Transverse colon (tissue), 4 donors: ENCODE measurements at places on chromosomes 3 and 15. TPM values are rescaled to one million over a fixed set of nuclear protein-coding genes. Genes with fewer than 3 reads are reported as not detected.

DNA sequence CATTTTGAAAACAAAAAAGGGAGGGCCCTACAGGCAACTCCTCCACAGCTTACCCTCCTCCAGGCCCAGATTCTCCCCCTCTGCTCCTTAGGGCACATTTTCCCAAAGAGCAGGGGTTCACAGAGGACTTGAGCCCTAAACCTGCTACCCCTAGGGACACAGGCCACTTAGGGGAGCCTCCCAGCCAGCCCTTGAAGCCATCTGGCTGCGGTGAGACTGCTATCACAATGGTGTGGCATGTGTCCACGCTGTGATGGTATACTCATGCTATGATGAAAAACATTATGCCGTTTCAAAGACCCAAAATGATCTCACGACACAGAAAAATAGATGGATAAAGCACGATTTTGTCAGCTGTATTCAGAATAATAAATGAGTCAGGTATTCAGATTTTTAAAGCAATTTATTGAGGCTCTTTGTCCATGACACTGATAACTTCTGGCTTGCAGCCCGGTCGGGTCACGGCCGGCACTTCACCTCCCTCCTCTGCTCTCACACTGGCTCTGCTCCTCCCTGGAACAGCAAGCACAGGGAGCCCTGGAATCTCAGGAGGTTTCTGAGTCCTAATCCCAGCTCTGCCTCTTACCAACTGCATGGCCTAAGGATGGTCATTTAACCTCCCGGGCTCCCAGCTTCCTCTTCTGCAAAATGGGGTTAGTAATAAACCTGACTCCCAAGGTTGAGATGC, 115.3 kb downstream of the MEGF11 start:
- no peak for DNase-seq

GRCh38 chr3:66280304-66280703, 59.5 kb downstream of the SLC25A26 start:
- no peak for DNase-seq

DNA sequence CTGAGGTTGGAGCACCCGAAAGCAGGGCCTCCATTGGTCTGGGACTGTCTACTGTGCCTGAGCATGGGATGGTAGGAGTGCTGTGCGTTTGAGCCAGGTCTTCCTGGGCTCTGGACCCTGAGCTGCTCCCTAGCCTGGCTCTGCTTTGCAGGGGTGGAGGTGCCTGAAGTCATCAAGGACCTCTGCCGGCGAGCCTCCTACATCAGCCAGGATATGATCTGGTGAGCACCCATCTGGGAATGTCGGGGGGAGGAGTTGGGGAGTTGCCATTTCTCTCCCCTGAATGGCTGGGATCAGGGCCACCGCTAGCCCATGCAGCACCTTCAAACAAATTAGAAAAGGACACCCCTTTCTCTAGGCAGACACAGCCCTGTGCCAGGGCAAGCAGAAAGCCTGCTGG, 20.7 kb downstream of the DUOX1 start:
- DNase-seq: no peak

DNA sequence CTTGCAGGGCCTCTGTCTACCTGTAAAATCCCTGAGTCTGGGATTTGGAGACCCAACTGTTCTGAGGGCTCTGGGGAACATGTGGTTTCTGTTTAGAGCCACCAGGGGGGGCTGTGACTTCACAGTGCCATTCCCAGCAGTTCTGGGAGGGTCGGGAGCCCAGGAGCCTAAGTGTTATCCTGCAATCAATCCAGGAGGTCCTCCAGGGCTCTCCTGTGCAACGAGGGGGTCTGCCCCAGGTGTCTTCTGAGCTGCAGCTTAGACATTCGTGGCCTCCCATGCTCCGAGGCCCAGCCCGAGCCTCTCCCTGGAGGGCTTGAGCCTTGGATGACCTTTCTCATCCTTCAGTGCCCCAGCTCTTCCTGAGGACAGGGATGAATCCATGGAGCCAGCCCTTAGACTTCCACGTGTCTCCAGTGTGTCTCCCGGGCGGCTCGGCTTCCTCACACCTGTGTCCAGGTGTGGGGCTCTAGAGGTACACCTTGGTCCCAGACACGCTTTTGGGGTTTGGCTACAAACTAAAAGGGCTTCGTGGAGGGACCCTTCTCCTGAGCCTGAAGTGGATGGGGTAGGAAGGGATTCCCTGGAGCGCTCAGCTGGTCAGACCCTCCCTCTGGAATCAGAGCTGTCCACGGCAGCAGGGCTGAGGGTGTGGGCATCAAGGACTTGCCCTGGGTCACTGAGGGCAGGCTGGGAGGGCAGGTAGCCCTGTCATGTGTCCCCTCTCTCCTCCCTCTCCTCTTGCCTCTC, 20.3 kb upstream of the ABTB1 start:
- peak; percentile 47 for DNase-seq

- DNase-seq: no peak
Observed at GRCh38 chr15:100194996-100195395, 146.8 kb downstream of the ADAMTS17 start.

DNA sequence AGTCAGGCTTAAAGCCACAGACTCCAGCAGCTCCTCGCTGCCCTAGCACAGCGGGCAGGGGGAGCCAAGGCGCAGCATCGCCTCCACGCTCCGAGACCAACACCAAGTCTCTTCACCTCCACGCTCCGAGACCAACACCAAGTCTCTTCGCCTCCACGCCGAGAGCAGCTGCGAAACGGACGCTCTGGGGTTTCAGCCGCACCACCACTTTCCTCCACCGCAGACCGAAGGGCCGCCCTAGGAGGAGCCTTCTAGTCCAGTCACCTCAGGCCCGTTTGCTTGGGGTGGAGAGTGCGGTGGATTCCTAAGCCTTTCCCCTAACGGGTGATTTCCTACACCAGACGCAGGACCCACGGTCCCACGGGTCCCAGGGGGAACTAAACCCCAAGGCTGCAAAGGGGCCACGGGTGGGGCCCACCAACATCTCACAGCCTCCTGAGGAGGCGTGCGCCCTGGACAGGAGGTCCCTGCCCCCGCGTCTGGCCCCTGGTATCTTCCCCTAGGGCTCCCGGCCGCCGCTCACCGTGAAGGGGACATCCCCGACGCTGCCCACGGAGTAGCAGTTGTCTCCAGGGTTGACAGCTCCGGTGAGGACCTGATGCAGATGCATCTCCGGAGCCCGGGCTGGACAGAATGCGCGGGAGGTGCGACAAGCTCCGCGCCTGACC, 501 bp downstream of the DMXL2 start:
- peak; percentile 49 for DNase-seq

DNA sequence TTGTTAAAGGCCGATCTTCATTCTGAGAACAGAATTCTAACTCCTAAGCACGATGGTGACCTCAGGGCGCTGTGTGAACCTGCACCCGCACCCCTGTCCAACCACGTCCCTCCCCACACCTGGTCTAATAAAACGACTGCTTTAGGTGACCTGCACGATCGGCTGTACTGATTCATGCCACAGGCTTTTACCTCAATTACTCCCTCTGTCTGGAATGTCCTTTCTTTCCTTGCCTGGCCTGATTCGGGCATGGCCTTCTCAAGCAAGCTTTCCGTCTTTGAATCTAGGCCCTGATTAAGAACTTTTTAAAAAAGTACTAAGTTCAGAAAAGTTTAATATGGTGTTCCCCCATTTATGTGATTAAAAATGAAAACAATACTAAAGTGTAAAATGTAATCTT, 842 bp upstream of the U2SURP start:
- DNase-seq: peak; percentile 20

GRCh38 chr15:69293741-69294615, 4.7 kb upstream of the PAQR5 start:
- DNase-seq: no peak

DNA sequence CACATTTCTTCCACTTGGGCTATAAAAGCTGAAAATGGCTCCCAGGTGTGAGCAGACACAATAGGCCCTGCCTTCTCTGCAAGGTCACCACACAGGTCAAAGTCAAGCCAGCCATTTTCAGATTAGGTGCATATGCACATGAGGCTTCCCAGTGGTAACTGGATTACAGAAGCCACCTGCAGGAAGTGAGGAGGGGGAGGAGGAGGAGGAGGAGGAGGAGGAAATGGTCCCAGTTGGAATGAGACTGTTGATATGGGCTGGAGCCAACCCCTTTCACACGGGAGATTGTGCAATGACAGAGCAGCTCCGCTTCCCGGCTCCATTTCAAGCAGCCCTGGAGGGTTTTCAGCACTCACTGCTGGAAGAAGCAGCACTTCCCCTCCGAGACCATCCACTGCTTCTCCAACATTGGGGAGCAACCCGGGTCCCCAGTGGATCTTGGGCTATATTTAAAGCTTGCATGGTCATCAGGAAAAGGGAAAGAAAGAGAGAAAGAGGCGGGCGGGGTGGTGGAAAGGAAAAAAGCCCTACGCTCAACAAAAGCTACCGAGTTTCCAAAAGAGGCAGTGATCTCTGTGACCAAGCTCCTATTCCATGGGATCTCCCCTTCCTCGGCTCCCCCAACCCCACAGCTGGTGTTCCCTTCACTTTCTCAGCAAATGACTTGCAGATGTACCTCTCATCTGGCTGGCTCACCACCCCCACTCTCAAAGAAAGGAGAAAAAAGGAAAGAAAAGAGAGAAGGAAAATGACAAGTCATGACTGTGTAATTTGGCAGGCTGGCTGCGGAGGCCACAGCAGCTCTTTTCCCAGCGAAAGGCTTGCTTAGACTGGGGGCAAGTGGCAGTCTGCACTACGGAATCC, 58.3 kb downstream of the LRIG1 start:
- DNase-seq: peak; percentile 78

- peak; percentile 90 for DNase-seq
Observed at GRCh38 chr3:127672429-127673190, at the start of gene ABTB1. Gene ABTB1 (plus strand): TSS chr3:127672952. CDS start chr3:127673026, 74 bp downstream.

- peak; percentile 68 for DNase-seq
Observed at GRCh38 chr3:34260271-34261000, 462.0 kb downstream of the PDCD6IP start.

DNA sequence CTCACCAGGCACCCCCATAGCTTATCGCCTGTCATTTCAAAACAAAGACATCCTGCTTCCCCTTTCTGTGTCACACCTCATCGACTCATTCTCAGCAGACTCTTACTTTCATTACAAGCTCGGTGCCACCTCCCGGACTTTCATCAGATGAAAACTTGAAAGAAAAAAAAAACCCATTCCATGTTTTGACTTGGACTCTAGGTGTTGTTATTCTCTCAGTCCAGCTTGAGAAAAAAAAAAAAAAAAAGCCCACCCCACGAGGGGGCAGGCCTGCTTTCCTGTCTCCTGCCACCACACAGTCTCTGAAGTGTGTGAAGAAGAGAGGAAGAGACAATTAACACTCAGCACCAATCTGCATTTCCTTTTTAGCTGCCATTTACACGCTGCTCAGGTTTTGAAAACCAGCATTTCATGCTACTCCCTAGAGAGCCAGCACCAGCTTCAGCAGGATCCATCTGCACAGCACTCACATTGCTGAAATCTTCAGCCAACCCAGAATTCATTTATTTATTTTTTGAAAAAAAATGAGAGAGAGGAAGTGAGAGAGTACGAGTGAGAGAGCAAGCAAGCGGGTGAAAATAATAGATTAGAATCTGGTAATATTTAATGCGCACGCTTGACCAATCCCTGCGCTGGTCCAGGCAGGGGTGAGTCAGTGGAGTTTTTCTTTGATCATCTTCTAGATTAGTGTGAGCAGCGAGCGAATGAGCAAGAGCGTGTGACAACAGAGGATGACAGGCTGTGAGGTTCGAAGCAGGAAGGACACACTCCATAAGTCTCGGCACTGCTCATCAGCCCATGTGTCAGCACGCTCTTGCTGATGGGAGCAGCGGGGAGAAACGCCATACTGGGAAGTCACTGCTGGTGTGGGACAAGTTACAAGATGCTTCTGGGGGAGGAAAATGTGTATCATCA, 23.5 kb downstream of the ZNF80 start:
- DNase-seq: peak; percentile 19

- no peak for DNase-seq
Observed at GRCh38 chr15:39799552-39800011, 16.9 kb upstream of the FSIP1 start.

GRCh38 chr3:115931581-115931980, 308.3 kb downstream of the GAP43 start:
- DNase-seq: no peak

- no peak for DNase-seq
Observed at GRCh38 chr15:85630311-85630710, 164.4 kb downstream of the KLHL25 start.

GRCh38 chr3:195101927-195102608, 168.9 kb downstream of the XXYLT1 start:
- no peak for DNase-seq

DNA sequence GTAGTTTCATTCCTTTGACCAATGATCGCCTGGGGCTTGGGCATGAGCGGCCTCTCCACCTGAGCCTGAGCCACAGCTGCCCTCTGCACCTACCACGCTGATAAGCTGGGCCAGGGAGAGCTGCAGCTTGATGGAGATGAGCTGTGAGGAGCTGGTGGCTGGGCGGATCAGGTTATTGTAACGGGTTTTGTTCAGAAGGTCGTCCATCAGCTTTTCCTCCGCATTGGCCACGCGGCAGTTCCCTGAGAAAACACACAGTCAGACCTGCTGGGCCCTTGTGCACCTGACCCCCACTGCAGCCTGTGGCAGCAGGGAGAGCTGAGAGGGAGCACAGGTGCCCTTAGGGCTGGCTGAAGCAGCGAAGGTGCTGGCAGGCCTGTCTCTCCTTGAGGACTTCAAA, 5.7 kb downstream of the CHRNB4 start:
- no peak for DNase-seq

DNA sequence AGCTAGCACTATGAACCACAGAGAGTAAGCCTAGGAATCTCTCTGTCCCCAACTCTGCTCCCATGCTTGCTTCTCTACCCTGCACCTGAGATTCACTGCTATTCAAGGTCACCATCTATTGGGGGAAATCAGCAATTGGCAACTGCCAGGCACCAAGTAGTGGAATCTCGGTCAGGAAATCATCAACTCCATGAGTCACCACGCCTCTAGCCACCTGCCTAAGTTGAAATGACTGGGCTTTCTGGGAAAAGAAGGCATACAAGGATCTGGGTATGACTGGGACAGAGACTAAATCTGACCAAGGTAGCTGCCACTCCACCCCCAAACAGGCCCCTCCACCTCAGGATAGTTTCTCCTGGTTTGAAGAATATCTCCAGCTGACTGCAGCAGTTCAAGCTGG, 464.1 kb upstream of the CBLB start:
- DNase-seq: no peak

GRCh38 chr3:187773233-187774184, 28.2 kb upstream of the BCL6 start:
- no peak for DNase-seq

GRCh38 chr3:193865339-193865738, 270.6 kb upstream of the HES1 start:
- no peak for DNase-seq

KNSTRN gene
- 8.1 TPM for total RNA-seq

CAV3 gene
- total RNA-seq: not detected

GP9 gene
- 1.2 TPM for total RNA-seq

GXYLT2 gene
- total RNA-seq: 1.5 TPM

SCN5A gene
- 0.16 TPM for total RNA-seq

SLC2A2 gene
- total RNA-seq: not detected

IL17RD gene
- total RNA-seq: 40.4 TPM

KBTBD12 gene
- 5.3 TPM for total RNA-seq

ZNF385D gene
- 0.41 TPM for total RNA-seq
